HCEC 1CT (cell line): ENCODE measurements at places on chromosomes 1 and 21.

DNA sequence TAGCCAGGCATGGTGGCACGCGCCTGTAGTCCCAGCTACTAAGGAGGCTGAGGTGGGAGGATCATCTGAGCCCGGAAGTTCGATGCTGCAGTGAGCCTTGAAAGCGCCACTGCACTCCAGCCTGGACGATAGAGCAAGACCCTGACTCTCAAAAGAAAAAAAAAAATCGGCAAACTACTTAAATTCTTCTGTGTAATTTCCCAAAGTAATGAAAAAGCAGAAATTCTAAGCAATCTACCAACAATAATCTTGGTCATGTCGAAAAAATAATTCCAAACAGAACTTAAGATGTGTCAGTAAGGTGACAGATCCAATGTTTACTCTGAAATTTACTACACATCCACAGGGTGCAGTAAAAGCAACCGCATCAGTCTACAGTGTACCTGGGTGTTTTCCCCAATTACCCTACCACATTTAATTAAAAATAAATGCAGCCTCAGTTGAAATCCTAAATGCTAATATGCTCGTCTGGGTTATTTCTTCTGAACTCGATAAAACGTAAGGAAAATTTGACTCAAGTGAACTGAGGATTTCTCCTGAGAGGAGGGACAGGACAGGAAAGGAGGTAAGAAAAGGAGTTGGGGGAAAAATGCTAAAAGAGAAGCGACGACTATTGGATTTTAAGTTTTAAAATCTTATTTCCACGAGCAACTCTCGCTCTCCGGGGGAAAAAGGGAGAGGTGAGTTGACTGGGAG lies 801 bp downstream of the EPRS1 start:
- no peak for DNase-seq

GRCh38 chr1:200512191-200512590 lies 102.4 kb upstream of the ZNF281 start:
- peak; percentile 79 for DNase-seq

- no peak for DNase-seq
These were observed 210.7 kb upstream of the EDN2 start for GRCh38 chr1:41695118-41695745.

- peak; percentile 66 for DNase-seq
These were observed 84.2 kb downstream of the SPSB1 start for GRCh38 chr1:9376886-9377333.

- DNase-seq = no peak
These were observed 322.9 kb downstream of the BARHL2 start for GRCh38 chr1:90394247-90394646.

- DNase-seq = no peak
These were observed 38.1 kb downstream of the B3GALT5 start for GRCh38 chr21:39650801-39651200.

DNA sequence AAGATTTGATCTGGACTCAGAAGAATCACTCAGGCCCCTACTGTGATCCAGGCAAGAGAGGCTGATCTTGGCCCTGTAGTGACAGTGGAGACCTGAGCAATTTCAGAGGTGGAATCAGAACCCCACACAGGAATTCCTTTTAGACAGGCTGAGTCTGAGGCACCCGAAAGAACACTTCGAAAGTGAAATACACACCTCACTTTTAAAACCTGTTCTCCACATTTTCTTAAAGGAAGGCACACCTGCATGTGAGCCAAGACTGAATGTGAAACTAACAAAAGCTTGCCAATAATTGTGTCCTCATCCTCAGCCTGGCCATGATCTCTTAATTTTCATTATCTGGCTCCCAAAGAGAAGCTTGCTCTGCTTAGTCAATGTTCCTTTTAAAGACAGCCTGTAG lies 32.2 kb downstream of the SIPA1L2 start:
- no peak for DNase-seq

- no peak for DNase-seq
These were observed 200.3 kb downstream of the LMO4 start for GRCh38 chr1:87528754-87529517.

DNA sequence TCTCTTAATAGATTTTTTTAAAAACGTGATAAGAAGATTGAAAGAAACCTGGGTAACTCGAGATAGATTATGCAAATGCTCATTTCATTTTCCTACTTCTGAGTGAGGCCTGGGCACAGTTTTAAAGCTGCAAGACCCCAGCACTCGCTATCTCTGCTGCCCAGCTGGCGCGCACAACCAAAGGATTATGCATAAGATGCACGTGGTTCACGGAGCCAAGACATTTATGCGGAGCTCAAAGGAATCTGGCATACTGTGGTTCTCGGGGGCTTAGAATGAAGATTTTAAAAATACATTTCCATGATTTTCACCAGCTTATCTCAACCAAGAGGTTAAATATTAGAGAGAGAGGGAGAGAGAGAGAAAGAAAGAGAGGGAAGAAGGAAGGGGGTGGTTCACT lies 210.9 kb downstream of the DSCAM start:
- no peak for DNase-seq

DNA sequence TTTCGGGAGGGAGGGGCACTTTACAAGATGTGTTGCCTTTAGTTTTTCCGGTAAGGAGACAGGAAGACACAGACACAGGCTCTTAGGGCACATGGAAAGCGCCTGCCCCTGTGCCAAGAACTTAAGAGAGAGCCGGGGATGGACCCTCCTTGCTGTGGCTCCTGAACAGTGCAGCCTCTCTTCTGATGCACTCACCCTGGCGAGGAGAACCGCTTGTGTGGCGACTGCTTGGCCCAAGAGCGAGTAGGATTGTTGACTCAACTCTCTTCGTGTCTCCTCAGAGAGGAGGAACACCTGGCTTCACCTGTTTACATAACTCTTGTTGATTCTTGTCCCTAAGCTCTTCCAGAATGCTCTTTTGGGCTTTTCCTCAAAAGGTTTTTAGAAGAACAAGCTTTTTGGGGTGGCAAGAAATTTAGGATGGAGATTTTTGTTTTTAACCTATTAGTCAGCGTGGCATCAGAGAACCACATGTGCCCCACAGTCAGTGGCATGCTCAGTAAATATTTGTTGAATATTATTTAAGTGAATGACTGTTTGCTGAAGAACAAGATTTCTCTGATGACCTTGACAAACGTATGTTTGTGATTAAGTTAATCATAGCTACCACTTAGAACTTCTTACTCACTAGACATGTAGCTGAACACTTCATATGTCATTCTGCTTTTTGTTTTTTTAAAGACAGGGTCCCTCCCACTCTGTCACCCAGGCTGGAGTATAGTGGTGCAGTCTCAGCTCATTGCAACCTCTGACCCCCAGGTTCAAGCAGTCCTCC lies 60.6 kb downstream of the NFIA start:
- peak; percentile 21 for DNase-seq

GRCh38 chr1:111202366-111202706 lies 1.9 kb upstream of the DENND2D start:
- DNase-seq = no peak

GRCh38 chr1:204296431-204296988 lies 63.2 kb downstream of the PLEKHA6 start:
- peak; percentile 89 for DNase-seq

- DNase-seq = peak; percentile 33
These were observed 98.6 kb upstream of the LPGAT1 start for GRCh38 chr1:211928993-211929637.

DNA sequence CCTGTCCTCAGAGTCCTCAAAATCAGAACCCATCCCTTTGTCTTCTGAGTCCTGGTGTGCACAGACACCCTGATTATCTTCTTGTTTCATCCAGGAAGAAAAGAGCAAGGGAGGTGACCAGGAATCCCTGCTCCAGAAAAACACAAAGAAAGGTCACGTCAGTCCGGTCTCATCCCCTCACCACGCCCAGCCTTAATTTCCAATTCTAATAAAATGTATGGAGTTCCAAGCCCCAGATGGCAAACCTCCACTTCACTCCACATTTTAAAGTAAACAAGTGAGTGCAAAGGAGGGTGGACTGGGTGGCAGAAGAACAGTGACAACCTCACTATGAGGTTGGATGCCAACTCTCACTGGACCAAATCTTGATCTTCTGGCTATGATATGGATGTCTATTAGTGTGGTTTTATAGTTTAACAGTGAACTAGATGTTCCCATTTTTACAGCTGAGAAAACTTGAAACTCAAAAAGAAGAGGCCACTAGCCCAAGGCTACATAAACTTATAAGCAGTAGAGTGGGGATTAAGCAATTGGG lies 22.0 kb downstream of the ZNF697 start:
- DNase-seq = no peak

- no peak for DNase-seq
These were observed 392.6 kb downstream of the NTNG1 start for GRCh38 chr1:107533436-107533835.

DNA sequence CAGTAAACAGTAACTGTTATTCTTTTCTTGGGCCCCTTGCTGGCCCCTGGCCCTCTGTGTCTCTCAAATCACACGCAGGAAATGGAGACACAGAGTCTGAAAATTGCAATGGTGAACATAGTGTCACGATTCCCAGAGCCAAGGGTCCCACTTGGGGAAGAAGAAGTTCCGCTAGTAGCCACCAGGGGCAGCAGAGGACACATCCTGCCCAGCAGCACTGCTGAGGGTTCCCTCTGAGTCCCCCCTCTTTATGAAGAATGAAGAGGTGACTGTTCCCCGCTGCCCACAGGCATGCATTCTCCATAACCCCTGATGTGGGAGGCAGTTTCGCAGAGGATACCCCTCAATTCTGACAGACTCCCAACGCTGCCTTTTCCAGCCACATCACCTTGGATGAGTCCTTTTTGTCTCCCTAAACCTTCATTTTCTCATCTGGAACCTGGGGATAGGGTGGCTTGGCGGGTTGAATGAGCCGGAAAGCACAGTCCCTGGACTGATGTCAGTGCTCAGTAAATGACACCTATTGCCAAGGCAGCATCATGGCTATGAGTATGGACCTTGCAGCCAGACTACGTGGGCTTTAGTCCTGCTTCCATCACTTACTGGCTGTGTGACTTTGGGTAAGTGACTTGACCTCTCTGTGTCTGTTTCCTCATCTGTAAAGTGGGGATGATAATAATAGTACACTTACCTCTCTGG lies 238.0 kb upstream of the TMEM51 start:
- peak; percentile 7 for DNase-seq

GRCh38 chr1:179937668-179938254 lies 16.8 kb upstream of the CEP350 start:
- DNase-seq = peak; percentile 19

DNA sequence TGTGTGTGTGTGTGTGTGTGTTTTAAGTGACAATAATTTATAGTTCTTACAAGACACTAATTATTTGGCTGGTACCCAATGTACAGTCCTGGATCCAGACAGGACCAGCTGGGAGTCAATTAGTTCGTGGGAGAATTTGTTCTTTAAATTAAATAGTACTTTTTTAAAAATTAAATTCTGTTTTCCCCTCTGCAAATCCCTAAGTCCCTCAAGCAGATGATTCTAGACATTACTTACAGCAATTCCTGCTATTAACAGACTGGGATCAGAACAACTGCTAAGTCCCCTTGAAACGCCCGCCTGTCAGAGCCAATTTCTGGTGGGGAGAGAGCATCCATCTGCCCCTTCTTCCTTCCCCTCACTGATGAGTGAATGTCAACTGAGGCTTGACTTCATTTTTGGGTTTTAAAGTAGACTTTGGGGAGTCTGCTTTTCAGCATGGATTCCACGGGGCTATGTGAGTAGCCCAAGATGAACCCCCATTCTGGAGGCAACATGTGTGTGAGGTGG lies 83.9 kb downstream of the SMYD2 start:
- no peak for DNase-seq

DNA sequence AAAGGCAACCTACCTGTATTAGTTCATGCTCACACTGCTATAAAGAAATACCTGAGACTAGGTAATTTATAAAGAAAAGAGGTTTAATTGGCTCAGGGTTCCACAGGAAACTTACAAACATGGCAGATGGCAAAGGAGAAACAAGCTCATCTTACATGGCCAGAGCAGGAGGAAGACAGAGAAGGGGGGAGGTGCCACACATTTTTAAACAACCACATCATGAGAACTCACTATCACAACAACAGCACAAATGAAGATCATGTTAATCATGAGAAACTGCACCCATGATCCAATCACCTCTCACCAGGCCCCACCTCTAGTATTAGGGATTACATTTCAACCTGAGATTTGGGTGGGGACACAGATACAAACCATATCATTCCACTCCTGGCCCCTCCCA lies 90.6 kb upstream of the KCTD3 start:
- DNase-seq = peak; percentile 83

- DNase-seq = no peak
These were observed 90.0 kb upstream of the TLR5 start for GRCh38 chr1:223233019-223233409.

- DNase-seq = no peak
These were observed 88.8 kb downstream of the ST3GAL3 start for GRCh38 chr1:43796111-43796581.

DNA sequence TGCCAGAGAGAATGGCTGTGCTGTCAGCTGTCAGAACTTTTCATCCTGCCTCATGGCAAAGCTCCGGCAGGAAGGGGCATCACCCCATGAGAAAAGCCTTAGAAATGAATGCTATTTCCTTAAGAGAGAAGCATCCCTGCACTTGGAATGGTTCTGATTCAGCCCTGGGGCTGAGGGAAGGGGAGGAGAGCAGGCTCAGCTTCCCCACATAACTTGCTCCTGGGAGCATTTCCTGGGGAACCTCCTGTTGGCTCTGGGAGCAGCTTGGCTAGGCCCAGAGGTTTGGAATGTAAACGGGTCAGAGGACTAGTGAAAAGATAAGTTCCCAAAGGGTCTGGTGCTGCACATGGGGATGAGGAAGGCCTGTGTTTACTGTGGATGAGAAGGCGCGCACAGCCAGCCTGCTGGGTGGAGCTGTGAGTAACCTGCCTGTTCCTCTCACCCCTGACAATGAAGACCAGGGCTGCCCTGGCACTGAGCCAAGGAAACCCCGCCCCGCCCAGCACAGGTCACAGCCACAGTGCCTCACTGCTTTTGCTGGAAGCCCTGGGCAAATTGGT lies 5.0 kb downstream of the PRELP start:
- DNase-seq = peak; percentile 92

- no peak for DNase-seq
These were observed 19.1 kb downstream of the KLHL20 start for GRCh38 chr1:173733912-173734311.

GRCh38 chr1:175188936-175189335 lies 3.6 kb downstream of the KIAA0040 start:
- DNase-seq = no peak

DNA sequence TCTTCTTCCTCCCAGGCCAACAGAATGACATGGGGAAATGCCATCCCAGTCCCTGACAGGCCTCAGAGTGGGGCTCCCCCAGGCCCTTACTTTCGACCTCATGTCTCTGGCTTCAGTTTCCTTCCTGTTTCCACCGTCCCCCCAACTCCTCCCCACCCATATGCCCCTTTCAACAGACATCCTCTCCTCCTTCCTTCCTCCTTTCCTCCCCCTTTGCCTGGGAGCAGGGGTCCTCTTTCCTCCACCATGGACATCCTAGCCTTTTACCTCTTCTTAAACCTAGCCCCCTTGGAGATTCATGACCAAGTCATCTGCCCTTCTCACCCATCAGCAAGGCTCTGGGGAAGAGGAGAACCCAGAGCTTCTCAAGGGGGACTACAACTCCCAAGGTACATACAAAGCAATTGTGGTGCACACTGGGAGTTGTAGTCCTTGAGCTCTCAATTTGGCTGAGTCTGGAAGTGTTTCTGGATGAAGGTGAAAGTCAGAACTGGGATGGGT lies 4.0 kb downstream of the ZBTB7B start:
- peak; percentile 23 for DNase-seq

- DNase-seq = peak; percentile 9
These were observed 460 bp upstream of the ADORA1 start for GRCh38 chr1:203126866-203127665.
